A549 treated with CpdA at 1 μM for 4 hours (cell line): ENCODE measurements at places on chromosomes 11 and 22. TPM values are rescaled to one million over a fixed set of nuclear protein-coding genes. Genes with fewer than 3 reads are reported as not detected.

MUC5B gene
- total RNA-seq = 3.0 to 4.9 TPM (median 3.7 TPM) in 5 replicates

MMP8 gene
- not detected in 5 replicates for total RNA-seq

OSM gene
- total RNA-seq = 0.02 to 0.09 TPM in 2 of 5 replicates, not detected in the others

PGA5 gene
- not detected in 5 replicates for total RNA-seq

CDC42BPG gene
- total RNA-seq = 1.4 to 1.8 TPM (median 1.6 TPM) in 5 replicates

DPP3 gene
- 47.5 to 58.9 TPM (median 55.8 TPM) in 5 replicates for total RNA-seq

INS gene
- total RNA-seq = not detected in 5 replicates

APOBEC3H gene
- total RNA-seq = 0.14 to 0.41 TPM (median 0.35 TPM) in 4 of 5 replicates, not detected in the other

CCDC89 gene
- not detected in 5 replicates for total RNA-seq

HSCB gene
- total RNA-seq = 10.9 to 16.0 TPM (median 12.6 TPM) in 5 replicates

HBD gene
- total RNA-seq = not detected in 5 replicates

C11orf91 gene
- total RNA-seq = 0.50 to 1.1 TPM (median 0.66 TPM) in 5 replicates

BTBD18 gene
- total RNA-seq = not detected in 5 replicates

CWF19L2 gene
- total RNA-seq = 3.9 to 5.0 TPM (median 4.2 TPM) in 5 replicates

LINC01488 gene
- not detected in 5 replicates for total RNA-seq

OR5B17 gene
- not detected in 5 replicates for total RNA-seq

APOL6 gene
- total RNA-seq = 1.8 to 2.8 TPM (median 2.1 TPM) in 5 replicates

MUC2 gene
- 0.09 to 0.54 TPM (median 0.21 TPM) in 5 replicates for total RNA-seq

TEAD1 gene
- total RNA-seq = 40.2 to 66.6 TPM (median 57.6 TPM) in 5 replicates

KDM4E gene
- not detected in 5 replicates for total RNA-seq

GRIA4 gene
- not detected in 5 replicates for total RNA-seq

PRDX5 gene
- total RNA-seq = 370 to 514 TPM (median 489 TPM) in 5 replicates

EXPH5 gene
- 0.02 to 0.09 TPM (median 0.04 TPM) in 4 of 5 replicates, not detected in the other for total RNA-seq

CENATAC gene
- total RNA-seq = 10.2 to 19.3 TPM (median 12.5 TPM) in 5 replicates

CAT gene
- total RNA-seq = 35.3 to 43.3 TPM (median 39.8 TPM) in 5 replicates

MUC6 gene
- under 0.01 to 0.01 TPM in 2 of 5 replicates, not detected in the others for total RNA-seq

MUC5AC gene
- 3.2 to 4.5 TPM (median 4.1 TPM) in 5 replicates for total RNA-seq

PKNOX2 gene
- total RNA-seq = not detected in 5 replicates

MB gene
- total RNA-seq = 6.4 to 9.1 TPM (median 6.9 TPM) in 5 replicates

LMO2 gene
- 0.50 to 0.91 TPM (median 0.62 TPM) in 5 replicates for total RNA-seq

FGF4 gene
- total RNA-seq = not detected in 5 replicates

MCAT gene
- total RNA-seq = 16.5 to 28.9 TPM (median 23.8 TPM) in 5 replicates

CASP1 gene
- 0.16 to 0.46 TPM in 2 of 5 replicates, not detected in the others for total RNA-seq

OR8D4 gene
- not detected in 5 replicates for total RNA-seq

CLDN5 gene
- not detected in 5 replicates for total RNA-seq

GALNT18 gene
- total RNA-seq = 17.3 to 19.5 TPM (median 18.4 TPM) in 5 replicates

TBX1 gene
- total RNA-seq = 2.6 to 4.9 TPM (median 4.0 TPM) in 5 replicates

TTC36 gene
- 0.16 TPM in 1 of 5 replicates, not detected in the others for total RNA-seq

SLC6A5 gene
- not detected in 5 replicates for total RNA-seq

MYRF gene
- total RNA-seq = 16.3 to 24.3 TPM (median 19.8 TPM) in 5 replicates

KRTAP5-8 gene
- total RNA-seq = not detected in 5 replicates

CHRM4 gene
- total RNA-seq = 0.43 to 0.75 TPM (median 0.55 TPM) in 5 replicates

AMOTL1 gene
- 8.2 to 11.0 TPM (median 9.6 TPM) in 5 replicates for total RNA-seq

OR6T1 gene
- not detected in 5 replicates for total RNA-seq

RCN1 gene
- total RNA-seq = 163 to 174 TPM (median 172 TPM) in 5 replicates

TMEM223 gene
- 19.1 to 31.3 TPM (median 28.3 TPM) in 5 replicates for total RNA-seq

FOSL1 gene
- total RNA-seq = 165 to 273 TPM (median 211 TPM) in 5 replicates

PHF21B gene
- 0.57 to 1.9 TPM (median 0.89 TPM) in 5 replicates for total RNA-seq

EPS8L2 gene
- 78.2 to 132 TPM (median 114 TPM) in 5 replicates for total RNA-seq

LGR4 gene
- total RNA-seq = 35.9 to 44.7 TPM (median 41.0 TPM) in 5 replicates

RFPL2 gene
- total RNA-seq = 0.09 to 0.30 TPM (median 0.20 TPM) in 5 replicates

GAL3ST3 gene
- total RNA-seq = not detected in 5 replicates

F2 gene
- 1.9 to 2.6 TPM (median 2.1 TPM) in 5 replicates for total RNA-seq

A4GALT gene
- 11.9 to 16.4 TPM (median 14.7 TPM) in 5 replicates for total RNA-seq
